ENCODE measurements at places on chromosomes 2 and 18. TPM values are rescaled to one million over a fixed set of nuclear protein-coding genes. Genes with fewer than 3 reads are reported as not detected.

Gene PROM2
- 0.15 TPM for total RNA-seq

Gene TCF23
- total RNA-seq: not detected

Gene ADD2
- 1.4 TPM for total RNA-seq

Gene C1D
- total RNA-seq: 18.0 TPM

Gene TUBA4A
- total RNA-seq: 344 TPM

Gene FAM117B
- 5.2 TPM for total RNA-seq

Gene ZAP70
- 283 TPM for total RNA-seq

Gene GULP1
- total RNA-seq: not detected

- H3K4me3 ChIP-seq: no peak overlapping the region
- DNase-seq: no peak
- H3K4me1 ChIP-seq: no peaks in the 10 kb centered on the region
- no peaks in the 10 kb centered on the region for H3K27me3 ChIP-seq
- H3K27ac ChIP-seq: no peak overlapping the region
These were observed 110.2 kb downstream of the OLA1 start for GRCh38 chr2:174138161-174138560.

- H3K27me3 ChIP-seq: no peaks in the 10 kb centered on the region
- no peak overlapping the region for H3K4me3 ChIP-seq
- H3K27ac ChIP-seq: no peak overlapping the region
- H3K4me1 ChIP-seq: no peaks in the 10 kb centered on the region
- DNase-seq: no peak
These were observed 150.1 kb upstream of the LRRTM1 start for GRCh38 chr2:80454628-80455027.

- H3K4me1 ChIP-seq: peaks cover 32% of the 10 kb centered on the region
- no peak for DNase-seq
- H3K27me3 ChIP-seq: peaks cover 66% of the 10 kb centered on the region
- H3K27ac ChIP-seq: no peak overlapping the region
- H3K36me3 ChIP-seq: peaks cover 16% of the 10 kb centered on the region
- H3K4me3 ChIP-seq: peak overlapping the region; percentile 50
These were observed 1.1 kb upstream of the SATB2 start for GRCh38 chr2:199458806-199459285.

DNA sequence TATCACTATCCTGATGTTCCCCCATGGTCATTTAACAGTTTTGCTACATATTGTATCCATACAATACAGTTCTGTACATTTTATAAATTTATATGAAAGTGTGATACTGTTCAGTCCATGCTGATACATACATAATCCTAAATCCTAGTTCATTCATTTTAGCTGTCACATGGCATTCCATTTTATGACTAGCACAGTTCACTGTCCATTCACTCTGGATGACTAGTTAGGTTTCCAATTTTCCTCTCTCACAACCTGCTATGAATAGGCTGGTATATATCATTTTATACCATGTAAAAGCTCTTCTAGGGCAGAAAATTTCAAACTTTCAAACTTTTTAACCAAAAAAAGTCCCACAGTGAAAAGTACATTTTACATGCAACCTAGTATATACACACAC is 15.2 kb downstream of the SMAD2 start:
- no peak overlapping the region for H3K4me3 ChIP-seq
- no peak for DNase-seq
- H3K36me3 ChIP-seq: peaks cover 42% of the 10 kb centered on the region
- H3K4me1 ChIP-seq: peaks cover 88% of the 10 kb centered on the region
- no peaks in the 10 kb centered on the region for H3K27me3 ChIP-seq

GRCh38 chr2:239274391-239275043 is 126.3 kb downstream of the HDAC4 start:
- peaks cover 23% of the 10 kb centered on the region for H3K36me3 ChIP-seq
- DNase-seq: peak; percentile 57
- peaks cover 90% of the 10 kb centered on the region for H3K4me1 ChIP-seq
- peaks cover 16% of the 10 kb centered on the region for H3K27me3 ChIP-seq

GRCh38 chr2:232993231-232993821 is 19.7 kb downstream of the NGEF start:
- no peak overlapping the region for H3K4me3 ChIP-seq
- H3K36me3 ChIP-seq: no peaks in the 10 kb centered on the region
- DNase-seq: no peak
- peaks cover 13% of the 10 kb centered on the region for H3K27me3 ChIP-seq
- no peak overlapping the region for H3K27ac ChIP-seq
- H3K4me1 ChIP-seq: no peaks in the 10 kb centered on the region

- no peaks in the 10 kb centered on the region for H3K4me1 ChIP-seq
- H3K27me3 ChIP-seq: no peaks in the 10 kb centered on the region
- no peaks in the 10 kb centered on the region for H3K36me3 ChIP-seq
- no peak overlapping the region for H3K4me3 ChIP-seq
- no peak for DNase-seq
These were observed 284.5 kb upstream of the MMADHC start for GRCh38 chr2:149872041-149872440.

GRCh38 chr2:29576231-29576630 is 345.2 kb downstream of the ALK start:
- H3K4me1 ChIP-seq: no peaks in the 10 kb centered on the region
- H3K27me3 ChIP-seq: no peaks in the 10 kb centered on the region
- no peaks in the 10 kb centered on the region for H3K36me3 ChIP-seq
- no peak overlapping the region for H3K27ac ChIP-seq
- no peak for DNase-seq

GRCh38 chr2:72636210-72636609 is 189.6 kb downstream of the EXOC6B start:
- no peaks in the 10 kb centered on the region for H3K36me3 ChIP-seq
- H3K4me1 ChIP-seq: no peaks in the 10 kb centered on the region
- H3K27me3 ChIP-seq: no peaks in the 10 kb centered on the region
- DNase-seq: no peak
- H3K27ac ChIP-seq: no peak overlapping the region

DNA sequence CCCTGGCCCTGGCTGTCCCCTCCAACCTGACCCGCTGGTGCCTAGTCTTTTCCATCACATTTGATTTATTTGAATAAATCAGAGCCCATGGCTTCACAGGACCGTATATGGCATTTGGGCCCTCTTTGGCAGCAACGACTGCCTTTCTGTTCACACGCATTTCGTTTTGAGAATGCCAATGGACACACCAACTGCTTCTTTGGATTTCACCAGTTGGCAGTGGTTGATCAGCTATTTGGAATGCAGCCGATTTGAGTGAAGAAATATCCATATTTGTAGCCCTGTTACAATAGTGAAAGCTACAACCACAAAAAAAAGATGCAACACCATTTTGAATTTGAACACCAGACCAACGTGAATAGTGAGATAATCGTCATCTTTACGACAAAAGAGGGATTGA is 56.5 kb downstream of the GNAL start:
- H3K4me3 ChIP-seq: no peak overlapping the region
- peaks cover 60% of the 10 kb centered on the region for H3K27me3 ChIP-seq

GRCh38 chr2:59012971-59013370 is 771.8 kb upstream of the FANCL start:
- H3K27me3 ChIP-seq: no peaks in the 10 kb centered on the region
- no peaks in the 10 kb centered on the region for H3K4me1 ChIP-seq
- H3K27ac ChIP-seq: no peak overlapping the region
- no peaks in the 10 kb centered on the region for H3K36me3 ChIP-seq
- H3K4me3 ChIP-seq: no peak overlapping the region

DNA sequence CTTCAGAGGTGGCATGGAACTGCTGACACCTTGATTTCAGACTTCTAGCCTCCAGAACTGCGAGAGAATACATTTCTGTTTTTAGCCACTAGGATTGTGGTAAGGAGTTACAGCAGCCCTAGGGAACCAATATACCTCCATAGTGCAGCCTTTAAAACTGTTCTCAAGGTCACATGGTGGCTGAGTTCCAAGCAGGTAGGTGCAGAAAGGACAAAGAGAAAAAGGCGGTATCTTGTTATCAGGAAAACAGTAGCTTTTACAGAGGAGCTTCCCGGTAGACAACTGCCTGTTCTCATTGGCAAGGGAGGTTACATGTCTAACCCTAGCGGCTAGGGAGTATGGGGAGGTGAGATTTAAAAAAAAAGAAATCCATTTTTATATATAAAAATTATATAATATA is 96.2 kb upstream of the BCL2L11 start:
- peaks cover 51% of the 10 kb centered on the region for H3K27me3 ChIP-seq
- H3K27ac ChIP-seq: no peak overlapping the region
- H3K4me1 ChIP-seq: peaks cover 3% of the 10 kb centered on the region
- H3K36me3 ChIP-seq: no peaks in the 10 kb centered on the region

DNA sequence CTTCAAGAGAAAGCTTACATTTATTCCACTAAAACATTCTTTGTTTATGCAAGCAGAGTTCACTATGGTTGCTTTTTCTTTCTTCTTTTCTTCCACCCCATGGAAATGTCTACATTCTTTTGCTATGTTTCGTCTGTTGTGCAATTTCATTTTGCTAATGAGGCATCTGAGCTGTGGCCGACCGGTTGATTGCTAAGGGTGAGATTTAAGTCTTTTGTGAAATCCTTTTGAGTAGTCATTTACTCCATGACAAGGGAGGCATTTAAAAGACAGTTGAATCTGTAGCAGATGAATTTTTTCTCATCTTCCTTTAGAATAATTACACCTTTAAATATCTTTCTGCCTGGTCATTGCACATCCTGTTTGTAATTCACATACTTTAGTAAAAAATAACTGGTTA is 324.1 kb upstream of the THUMPD2 start:
- no peaks in the 10 kb centered on the region for H3K27me3 ChIP-seq
- no peaks in the 10 kb centered on the region for H3K36me3 ChIP-seq
- H3K4me1 ChIP-seq: no peaks in the 10 kb centered on the region
- no peak overlapping the region for H3K4me3 ChIP-seq

DNA sequence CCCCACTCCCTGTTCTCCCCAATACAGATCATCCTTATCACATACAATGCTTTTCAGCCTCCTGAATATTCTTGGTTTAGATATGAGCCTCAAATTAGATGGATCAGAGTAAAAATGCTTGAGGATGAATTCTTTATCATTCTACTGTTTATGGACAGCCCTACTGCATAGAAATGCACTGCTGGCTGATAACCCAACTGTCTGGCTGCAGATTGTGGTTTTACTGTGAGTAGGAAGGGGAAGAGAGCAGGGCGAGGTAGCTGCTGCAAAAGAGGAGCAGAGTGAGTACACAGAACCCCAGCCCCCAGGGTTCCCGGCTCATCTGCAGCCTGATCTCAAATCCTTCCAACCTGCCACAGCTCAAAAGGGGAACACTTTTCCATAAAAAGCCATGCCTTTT is 29.4 kb upstream of the NCOA1 start:
- no peak overlapping the region for H3K27ac ChIP-seq
- H3K4me1 ChIP-seq: peaks cover 4% of the 10 kb centered on the region
- DNase-seq: no peak
- H3K36me3 ChIP-seq: no peaks in the 10 kb centered on the region

GRCh38 chr2:161063946-161064306 is 96.3 kb upstream of the TANK start:
- H3K4me3 ChIP-seq: no peak overlapping the region
- H3K27me3 ChIP-seq: peaks cover 2% of the 10 kb centered on the region
- no peak for DNase-seq

GRCh38 chr18:34196256-34196655 is 28.5 kb downstream of the NOL4 start:
- H3K4me3 ChIP-seq: no peak overlapping the region
- no peaks in the 10 kb centered on the region for H3K27me3 ChIP-seq
- H3K27ac ChIP-seq: no peak overlapping the region
- DNase-seq: no peak
- no peaks in the 10 kb centered on the region for H3K4me1 ChIP-seq

DNA sequence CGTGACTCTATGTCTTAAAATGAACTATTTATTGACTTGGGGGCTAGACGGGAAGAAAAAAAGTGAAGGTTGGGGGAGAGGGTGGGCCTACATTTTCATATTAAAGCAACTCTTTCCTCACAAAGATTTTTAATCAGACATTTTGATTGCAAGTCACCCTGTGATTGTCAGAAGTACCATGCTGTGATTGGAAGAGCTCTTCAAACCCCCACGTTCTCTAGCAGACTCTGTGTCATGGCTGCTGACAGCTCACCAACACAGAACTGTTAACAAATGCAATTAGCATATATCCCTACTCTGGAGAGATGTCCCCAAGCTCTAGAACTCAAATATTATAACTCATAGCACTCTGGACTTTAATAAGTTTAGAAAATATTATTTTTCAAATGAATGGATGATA is 428.4 kb upstream of the DCC start:
- no peaks in the 10 kb centered on the region for H3K4me1 ChIP-seq
- H3K4me3 ChIP-seq: no peak overlapping the region
- H3K27ac ChIP-seq: no peak overlapping the region

DNA sequence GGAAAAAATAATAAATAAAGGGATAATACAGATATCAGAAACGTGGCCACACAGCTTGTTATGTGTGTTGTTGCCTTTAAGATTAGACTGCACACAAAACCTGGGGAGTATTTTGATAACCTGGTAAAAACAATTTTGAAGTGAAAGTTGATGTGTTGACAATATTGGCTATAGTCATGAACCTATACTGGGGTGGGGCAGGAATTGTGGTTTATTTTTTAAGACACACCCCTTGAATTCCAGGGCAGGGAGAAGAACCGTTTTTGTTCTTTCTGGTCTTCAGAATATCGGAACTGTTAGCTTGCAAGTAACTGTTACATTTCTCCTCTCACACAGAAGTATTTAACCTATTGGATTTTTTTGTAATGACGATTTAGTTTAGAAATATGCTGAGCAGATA is 80.4 kb downstream of the LIMS1 start:
- DNase-seq: no peak
- peaks cover 9% of the 10 kb centered on the region for H3K36me3 ChIP-seq
- H3K27ac ChIP-seq: peak overlapping the region; percentile 86
- H3K4me3 ChIP-seq: peak overlapping the region; percentile 19

GRCh38 chr2:10004401-10004800 is 38.9 kb upstream of the KLF11 start:
- H3K36me3 ChIP-seq: no peaks in the 10 kb centered on the region
- no peak overlapping the region for H3K27ac ChIP-seq
- H3K4me1 ChIP-seq: peaks cover 1% of the 10 kb centered on the region
- DNase-seq: no peak
- no peak overlapping the region for H3K4me3 ChIP-seq

DNA sequence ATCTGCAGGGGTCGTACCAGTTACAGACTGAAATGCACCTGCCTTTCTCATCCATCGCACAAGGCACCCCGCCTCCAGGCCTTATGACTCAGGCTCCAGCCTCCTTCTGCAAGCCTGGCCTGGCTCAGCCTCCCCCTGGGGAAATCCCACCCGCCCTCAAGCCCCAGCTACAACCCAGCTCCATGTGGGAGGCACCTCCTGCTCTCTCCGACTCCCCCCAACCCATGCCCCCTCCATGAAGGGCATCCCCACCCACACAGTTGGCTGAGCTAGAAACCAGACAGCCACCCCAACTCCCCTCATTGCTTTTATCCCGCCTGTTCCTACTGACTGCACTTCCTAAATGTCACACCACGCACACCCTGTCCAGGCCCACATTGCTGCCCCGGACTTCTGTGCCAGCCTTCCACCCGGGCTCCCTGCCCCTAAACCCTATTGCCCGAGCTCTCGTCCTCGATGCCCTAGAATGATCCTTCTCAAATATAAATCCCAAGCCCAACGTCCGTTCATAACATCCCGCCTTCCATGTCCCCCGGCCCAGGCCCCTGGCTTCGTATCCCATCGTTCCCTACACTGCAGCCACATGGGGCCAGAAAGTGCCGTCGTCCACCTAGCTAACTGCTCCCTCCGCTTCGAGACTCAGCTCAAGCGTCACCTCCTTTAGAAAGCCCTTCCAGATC is 9.9 kb downstream of the DNMT3A start:
- no peak overlapping the region for H3K4me3 ChIP-seq
- no peaks in the 10 kb centered on the region for H3K27me3 ChIP-seq
- no peak for DNase-seq
- H3K4me1 ChIP-seq: peaks cover 34% of the 10 kb centered on the region
